ENCODE measurements at places on chromosomes 1 and 21.

DNA sequence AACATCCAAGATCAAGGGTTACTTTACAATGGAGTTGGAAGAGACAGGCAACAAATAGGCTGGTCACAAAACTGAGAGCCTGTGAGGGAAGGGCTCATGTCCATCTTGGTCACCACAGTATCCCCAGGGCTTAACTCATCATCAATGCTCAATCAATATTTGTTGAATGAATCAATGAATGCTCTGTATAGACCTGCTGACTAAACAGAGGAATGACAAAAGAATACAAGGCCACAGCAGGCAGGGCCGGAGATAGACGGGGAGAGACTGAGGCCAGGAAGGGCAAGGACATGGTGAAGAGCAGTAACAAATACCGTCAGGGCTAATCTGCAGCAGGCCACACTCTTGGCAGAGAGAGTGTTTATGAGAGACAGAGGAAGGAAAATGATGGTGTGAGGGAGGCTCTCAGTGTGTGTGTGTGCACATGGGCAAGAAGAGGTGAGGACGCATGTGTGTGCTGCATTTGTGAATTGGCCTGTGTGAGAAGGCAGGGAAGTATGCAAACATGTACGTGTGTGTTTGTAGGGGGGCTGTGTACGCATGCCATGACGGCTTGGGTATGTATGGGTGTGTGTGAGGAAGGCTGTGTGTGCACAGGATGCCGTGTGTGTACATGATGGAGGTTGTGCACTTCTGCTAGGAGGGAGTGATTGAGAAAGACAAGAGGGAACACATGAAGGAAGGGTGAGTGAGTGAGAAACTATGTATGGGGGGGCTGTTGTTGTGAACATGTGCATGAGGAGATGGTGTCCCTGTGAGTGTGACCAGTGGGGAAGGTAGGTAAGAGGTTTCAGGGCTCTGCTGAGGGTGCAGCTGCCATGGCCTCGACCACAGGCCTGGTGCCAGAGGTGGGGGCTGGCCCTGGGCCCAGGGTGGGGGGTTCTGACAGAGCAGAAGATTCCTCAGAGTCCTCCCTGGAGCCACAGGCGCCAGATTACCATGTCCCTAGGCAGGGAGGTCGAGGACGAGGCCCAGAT, 15.4 kb downstream of the AHDC1 start:
- no peak overlapping the region for H3K27ac ChIP-seq
- no peak overlapping the region for H3K4me3 ChIP-seq
- H3K27me3 ChIP-seq: no peaks in the 10 kb centered on the region
- no peaks in the 10 kb centered on the region for H3K36me3 ChIP-seq

GRCh38 chr1:211588711-211589110, 9.8 kb upstream of the SLC30A1 start:
- no peak overlapping the region for H3K4me3 ChIP-seq
- no peaks in the 10 kb centered on the region for H3K36me3 ChIP-seq
- H3K27me3 ChIP-seq: no peaks in the 10 kb centered on the region
- DNase-seq: no peak
- H3K27ac ChIP-seq: no peak overlapping the region
- no peaks in the 10 kb centered on the region for H3K4me1 ChIP-seq

GRCh38 chr21:39885119-39885848, 18.0 kb downstream of the PCP4 start:
- H3K4me3 ChIP-seq: no peak overlapping the region
- H3K36me3 ChIP-seq: no peaks in the 10 kb centered on the region
- no peak overlapping the region for H3K27ac ChIP-seq
- DNase-seq: no peak
- no peaks in the 10 kb centered on the region for H3K4me1 ChIP-seq
- no peaks in the 10 kb centered on the region for H3K27me3 ChIP-seq

DNA sequence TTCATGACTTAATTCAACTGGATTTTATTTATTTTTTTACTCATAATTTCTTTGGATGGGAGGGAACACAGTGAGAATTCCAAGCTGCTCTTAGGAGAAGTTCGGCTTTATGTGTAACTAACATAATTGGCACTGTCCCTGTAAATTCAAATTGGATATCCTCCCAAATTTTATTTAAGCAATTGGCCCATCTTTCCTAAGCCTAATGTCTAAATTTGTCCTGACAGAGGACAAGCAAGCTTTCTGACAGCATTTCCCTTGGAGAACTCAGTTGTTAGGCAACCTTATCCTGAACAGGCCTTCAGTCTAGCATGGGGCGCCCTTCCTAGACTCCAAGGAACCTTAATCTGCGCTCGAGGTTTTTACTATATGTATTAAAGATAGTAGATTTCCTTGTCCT, 550.3 kb downstream of the NUF2 start:
- no peak overlapping the region for H3K27ac ChIP-seq
- no peak for DNase-seq
- no peaks in the 10 kb centered on the region for H3K27me3 ChIP-seq
- H3K4me1 ChIP-seq: no peaks in the 10 kb centered on the region
- no peak overlapping the region for H3K4me3 ChIP-seq
